Fibroblast of skin of right biceps (primary cell): ENCODE measurements at places on chromosomes 1 and 21.
A peak's percentile ranks its signal among the peaks of the same experiment; 100 is the strongest.

DNA sequence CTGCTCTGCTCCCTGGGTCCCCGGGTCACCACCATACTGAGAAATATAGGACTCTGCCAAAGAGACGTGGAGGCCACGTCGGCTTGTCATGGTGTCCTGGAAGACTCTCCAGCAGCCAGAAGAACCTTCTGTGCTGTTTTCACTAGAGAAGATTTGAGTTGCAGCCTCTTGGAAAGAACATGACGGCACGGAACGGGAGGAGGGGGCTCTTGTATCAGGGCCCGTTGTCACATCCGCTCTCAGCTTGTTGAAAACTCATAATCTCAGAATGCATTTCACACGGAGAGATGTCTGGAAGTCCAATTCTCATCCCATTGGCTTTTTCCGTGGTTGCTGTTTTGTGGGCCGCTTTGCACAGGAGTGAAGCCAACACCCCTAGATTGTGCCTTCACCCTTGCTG is 39.4 kb upstream of the FAM3B start:
- no peak for DNase-seq

DNA sequence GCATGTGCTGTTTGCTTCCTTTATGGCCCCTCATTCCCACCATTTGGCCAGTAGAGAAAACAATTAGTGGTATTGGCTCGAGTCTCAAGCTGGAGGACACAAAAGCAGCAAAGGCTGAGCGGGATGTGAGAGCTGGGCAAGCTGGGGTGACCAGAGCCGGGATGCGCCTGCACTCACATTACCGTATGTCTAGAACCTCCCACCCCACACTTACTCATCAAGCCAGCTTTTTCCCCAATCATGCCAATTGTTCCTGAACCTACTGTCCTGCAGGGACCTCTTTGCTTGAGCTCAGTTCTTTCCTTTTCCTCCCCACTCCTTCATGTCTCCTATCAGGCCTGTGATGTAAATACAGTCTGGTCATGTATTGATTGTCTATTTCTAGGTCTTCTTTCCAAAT is 45.9 kb downstream of the KIRREL1 start:
- no peak for DNase-seq

DNA sequence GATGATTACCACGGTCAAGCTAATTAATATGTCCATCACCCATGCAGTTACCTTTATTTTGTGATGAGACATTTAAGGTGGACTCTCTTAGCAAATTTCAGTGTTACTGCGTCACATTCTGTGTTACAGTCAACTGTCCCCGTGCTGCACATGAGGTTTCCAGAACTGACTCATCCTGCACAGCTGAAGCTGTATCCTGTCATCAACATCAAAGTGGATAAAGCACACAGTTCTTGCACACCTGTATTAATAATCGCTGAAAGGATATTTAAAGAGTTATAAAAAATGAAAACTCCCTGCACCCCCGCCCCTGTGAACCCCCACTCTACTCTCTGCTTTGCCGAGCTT is 3.4 kb upstream of the KRTAP10-5 start:
- no peak for DNase-seq

GRCh38 chr1:204178487-204179281 is 12.5 kb upstream of the REN start:
- no peak for DNase-seq

DNA sequence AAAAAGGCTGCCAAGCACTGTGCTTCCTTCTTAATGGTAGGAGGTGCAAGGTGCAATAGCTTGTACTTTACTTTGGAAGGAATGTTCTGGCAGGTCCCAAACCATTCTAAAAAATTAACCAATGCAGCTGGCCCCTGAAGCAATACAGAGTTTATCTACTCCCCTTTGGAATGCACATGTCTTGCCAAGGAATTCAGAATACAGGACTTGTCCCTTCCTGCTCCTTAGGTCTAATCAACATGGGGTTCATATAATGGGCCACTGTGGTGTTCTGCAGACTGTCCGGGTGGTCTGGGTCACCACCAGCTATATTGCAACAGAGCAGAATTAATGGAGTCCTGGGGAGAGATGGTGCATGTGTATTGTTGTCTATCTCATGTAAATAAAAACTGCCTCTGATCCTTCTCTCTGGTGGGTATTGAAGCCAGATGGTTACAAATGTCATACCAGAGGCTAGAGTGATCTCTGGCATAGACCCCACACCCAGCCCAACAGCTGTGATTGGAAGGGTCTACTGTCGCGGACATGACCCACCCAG is 112.8 kb downstream of the RIPK4 start:
- DNase-seq, result peak; percentile 74

DNA sequence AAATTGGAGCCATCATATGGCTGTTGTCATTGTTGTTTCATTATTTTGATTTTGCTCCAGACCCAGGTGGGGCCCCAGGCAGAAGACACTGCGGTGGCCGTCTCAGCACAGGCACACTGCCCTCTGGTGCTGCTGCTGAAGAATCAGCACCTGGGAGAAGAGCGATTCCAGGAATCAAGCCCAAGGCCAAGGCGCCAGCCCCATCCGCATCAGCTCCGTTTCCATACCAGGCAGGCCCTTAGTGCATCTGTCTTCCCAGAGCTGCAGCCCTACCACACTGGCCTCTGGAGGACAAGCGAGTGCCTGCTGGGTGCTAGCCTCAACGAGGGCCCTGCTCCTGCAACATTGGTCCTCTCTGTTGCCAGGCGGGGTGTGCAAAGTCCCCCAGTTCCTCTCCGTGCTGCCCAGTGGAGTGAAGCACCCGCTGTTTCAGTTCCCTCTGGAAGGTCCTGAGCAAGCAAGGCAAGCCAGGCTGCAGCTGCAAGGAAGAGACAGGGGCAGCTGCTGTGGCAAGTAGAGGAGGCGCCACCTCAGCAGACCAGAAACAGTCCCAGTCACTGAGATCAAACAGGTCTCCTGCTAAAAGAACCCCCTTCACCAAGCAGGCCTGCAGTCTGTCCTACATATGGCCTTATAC is 5.2 kb downstream of the GRIK3 start:
- no peak for DNase-seq
